ENCODE measurements at places on chromosomes 2 and 18.
A peak's percentile ranks its signal among the peaks of the same experiment; 100 is the strongest.

- no peaks in the 10 kb centered on the region for H3K36me3 ChIP-seq
- H3K27me3 ChIP-seq, result no peaks in the 10 kb centered on the region
- H3K27ac ChIP-seq, result no peak overlapping the region
- H3K4me1 ChIP-seq, result no peaks in the 10 kb centered on the region
- DNase-seq, result no peak
- no peak overlapping the region for H3K4me3 ChIP-seq
Observed at GRCh38 chr2:84373866-84374265, 85.2 kb downstream of the SUCLG1 start.

- H3K27ac ChIP-seq, result no peak overlapping the region
- H3K36me3 ChIP-seq, result no peaks in the 10 kb centered on the region
- no peaks in the 10 kb centered on the region for H3K27me3 ChIP-seq
Observed at GRCh38 chr2:144912206-144912605, 392.3 kb upstream of the ZEB2 start.

DNA sequence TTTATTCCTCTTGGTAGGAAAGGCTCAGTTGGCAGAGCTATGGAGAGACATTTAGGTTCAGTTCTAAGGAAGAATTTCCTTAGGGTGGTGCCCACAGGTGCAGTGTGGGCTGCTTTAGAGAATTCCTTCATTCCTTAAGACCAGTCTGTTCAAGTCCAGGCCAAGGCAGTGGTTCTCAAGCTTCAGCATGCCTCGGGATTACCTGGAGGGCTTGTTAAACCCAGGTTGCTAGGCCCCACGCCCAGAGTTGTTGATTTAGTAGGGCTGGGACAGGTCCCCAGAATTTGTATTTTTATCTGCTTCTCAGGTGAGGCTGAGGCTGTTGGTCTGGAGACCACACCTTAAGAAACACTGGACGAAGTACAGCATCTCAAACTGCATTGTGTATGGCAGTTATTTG, 68.9 kb downstream of the CERS6 start:
- H3K27ac ChIP-seq, result no peak overlapping the region
- no peaks in the 10 kb centered on the region for H3K27me3 ChIP-seq
- peaks cover 1% of the 10 kb centered on the region for H3K36me3 ChIP-seq
- DNase-seq, result no peak

DNA sequence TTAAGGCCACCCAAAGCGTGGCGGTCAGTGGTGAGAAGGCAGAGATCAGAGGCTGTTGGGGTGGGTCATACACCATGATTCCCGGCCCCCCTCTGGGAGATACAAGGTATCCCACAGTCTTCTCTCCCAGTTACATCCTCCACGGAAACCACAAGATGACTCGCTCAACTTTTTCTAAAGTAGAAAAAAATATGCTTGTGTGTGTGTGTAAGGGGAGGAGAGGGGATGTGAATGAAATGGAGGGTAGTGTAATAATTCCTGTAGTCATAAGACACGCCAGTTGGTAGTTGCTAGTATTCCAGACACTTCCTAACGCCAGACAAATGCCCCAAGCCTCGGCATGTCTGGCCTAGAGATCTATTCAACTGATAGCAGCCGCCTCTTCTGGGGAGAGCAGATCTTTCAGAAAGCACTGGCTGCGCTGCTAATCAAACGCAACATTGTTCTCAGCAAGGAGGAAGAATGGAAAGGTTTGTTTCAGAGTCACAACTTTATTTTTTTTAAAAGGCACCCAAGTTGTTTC, 143.5 kb downstream of the TGIF1 start:
- H3K4me3 ChIP-seq, result peak overlapping the region; percentile 93
- peak overlapping the region; percentile 98 for H3K27ac ChIP-seq
- no peak for DNase-seq
- H3K4me1 ChIP-seq, result peaks cover 49% of the 10 kb centered on the region

DNA sequence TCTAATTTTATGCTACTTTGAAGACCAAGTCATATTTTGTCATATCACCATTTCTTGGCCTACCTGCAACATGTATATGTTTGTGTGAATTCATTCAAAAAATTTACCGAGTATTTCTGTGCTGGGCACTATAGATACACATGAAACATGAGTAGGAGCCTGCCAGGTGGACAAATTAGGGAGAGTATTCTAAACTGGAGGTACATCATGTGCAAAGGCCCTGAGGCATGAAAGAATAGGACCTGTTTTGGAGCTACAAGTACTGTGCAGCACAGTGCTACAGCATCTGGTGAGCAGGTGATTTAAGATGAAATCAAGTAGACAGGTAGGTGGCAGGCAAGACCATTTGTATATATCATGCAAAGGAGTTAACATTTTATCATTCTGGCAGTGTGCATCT, 152.9 kb downstream of the MYO3B start:
- peaks cover 23% of the 10 kb centered on the region for H3K27me3 ChIP-seq
- no peaks in the 10 kb centered on the region for H3K36me3 ChIP-seq
- H3K4me1 ChIP-seq, result peaks cover 6% of the 10 kb centered on the region

DNA sequence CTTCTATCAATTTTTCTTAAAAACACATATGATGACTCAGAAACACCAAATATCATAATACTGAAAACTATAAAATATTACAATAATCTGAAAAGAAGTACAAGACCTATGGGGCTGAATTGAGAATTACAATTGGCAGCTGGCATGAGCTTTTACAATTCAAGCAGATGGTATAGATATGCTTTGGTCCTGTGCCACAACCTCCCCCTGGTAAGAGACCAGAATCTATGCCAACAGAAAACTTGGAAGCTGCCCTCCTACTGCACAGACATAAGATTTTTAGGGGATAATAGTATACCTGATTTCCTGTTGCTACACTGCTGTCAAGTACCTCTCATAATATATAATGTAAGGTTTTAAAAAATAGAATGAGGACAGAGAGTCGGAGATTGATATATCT, 46.8 kb upstream of the CDH7 start:
- no peak overlapping the region for H3K4me3 ChIP-seq
- H3K4me1 ChIP-seq, result no peaks in the 10 kb centered on the region
- no peak overlapping the region for H3K27ac ChIP-seq
- DNase-seq, result no peak
- H3K36me3 ChIP-seq, result no peaks in the 10 kb centered on the region

DNA sequence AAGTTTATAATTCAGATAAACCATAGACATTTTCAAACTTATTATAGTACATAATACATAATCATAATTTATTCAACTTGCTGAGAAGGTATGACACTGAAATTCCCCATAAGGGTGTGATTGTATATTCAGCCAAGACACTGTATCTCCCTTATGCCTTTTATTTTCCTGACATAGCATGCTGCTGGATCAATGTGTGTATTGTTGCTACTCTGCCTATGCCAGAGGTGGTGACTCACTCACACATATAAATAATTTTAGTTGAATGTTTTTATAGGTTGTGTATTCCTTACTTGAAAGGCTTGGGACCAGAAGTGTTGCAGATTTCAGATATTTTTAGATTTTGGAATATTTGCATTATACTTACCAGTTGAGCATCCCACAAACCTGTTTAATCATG, 86.8 kb downstream of the VRK2 start:
- H3K4me3 ChIP-seq, result no peak overlapping the region
- peaks cover 13% of the 10 kb centered on the region for H3K36me3 ChIP-seq
- H3K27ac ChIP-seq, result no peak overlapping the region
- no peaks in the 10 kb centered on the region for H3K27me3 ChIP-seq

DNA sequence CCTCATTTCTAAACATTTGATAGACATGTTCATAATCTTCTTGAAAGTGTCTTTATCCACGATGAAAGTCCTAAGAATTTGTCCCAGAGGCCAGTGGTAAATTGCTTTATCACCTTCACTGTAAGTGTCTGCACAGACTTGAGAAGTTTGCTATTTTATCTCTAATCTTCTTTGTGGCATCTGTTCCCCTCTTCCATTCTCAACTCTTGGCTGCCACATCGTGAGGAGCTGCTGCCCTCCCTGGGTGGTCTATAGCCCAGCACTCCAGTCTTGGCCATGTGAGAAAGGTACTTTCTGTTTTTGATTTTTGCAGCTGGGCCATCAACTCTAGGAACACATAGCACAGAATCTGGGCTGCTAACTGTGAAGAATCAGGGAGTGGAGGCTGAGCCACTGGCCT, 45.5 kb downstream of the SLC14A2 start:
- no peak for DNase-seq
- H3K4me3 ChIP-seq, result no peak overlapping the region
- H3K27ac ChIP-seq, result no peak overlapping the region
- H3K27me3 ChIP-seq, result peaks cover 5% of the 10 kb centered on the region
- H3K4me1 ChIP-seq, result peaks cover 37% of the 10 kb centered on the region
- no peaks in the 10 kb centered on the region for H3K36me3 ChIP-seq

- H3K4me3 ChIP-seq, result no peak overlapping the region
- H3K4me1 ChIP-seq, result no peaks in the 10 kb centered on the region
- no peak overlapping the region for H3K27ac ChIP-seq
Observed at GRCh38 chr2:105712166-105712915, 32.4 kb upstream of the NCK2 start.

DNA sequence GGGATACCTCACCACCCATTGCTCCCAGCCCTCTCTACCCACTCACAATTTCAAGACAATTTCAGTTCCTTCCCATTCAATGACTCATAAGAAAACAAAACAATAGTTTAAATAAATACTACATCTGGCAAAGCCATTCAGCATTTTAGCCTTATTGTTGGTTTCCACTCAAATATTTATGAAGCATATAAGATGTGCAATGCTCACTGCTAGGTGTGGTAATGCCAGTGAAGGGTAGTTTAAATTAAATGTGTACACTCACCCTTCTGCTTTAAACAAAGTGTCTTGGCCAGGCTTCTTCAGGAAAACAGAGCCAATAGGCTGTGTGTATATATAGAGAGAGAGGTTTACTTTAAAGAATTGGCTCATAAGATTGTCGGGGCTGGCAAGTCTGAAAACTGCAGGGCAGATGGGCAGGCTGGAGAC, 37.0 kb downstream of the INO80C start:
- H3K4me1 ChIP-seq, result peaks cover 2% of the 10 kb centered on the region
- no peak for DNase-seq
- no peaks in the 10 kb centered on the region for H3K36me3 ChIP-seq
- no peaks in the 10 kb centered on the region for H3K27me3 ChIP-seq
- H3K27ac ChIP-seq, result no peak overlapping the region

DNA sequence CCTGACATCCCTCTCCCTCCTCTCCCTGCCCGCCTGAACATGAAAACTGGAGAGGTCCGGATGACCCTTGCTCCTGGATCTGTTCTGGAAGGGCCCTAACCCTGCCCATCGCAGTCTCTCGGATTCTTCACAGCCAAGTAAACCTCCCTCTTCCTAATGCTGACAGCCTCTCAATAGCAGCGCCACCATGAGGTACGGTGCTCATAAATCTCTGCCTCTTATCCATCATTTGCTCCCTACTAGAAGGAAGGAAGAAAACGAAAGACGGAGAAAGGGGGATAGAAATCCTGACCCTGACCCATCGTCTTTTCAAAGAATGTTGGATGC, 257.9 kb downstream of the BCL11A start:
- no peak overlapping the region for H3K4me3 ChIP-seq
- peaks cover 5% of the 10 kb centered on the region for H3K27me3 ChIP-seq
- H3K36me3 ChIP-seq, result no peaks in the 10 kb centered on the region
- no peaks in the 10 kb centered on the region for H3K4me1 ChIP-seq
- no peak for DNase-seq

- DNase-seq, result no peak
- no peak overlapping the region for H3K4me3 ChIP-seq
- no peak overlapping the region for H3K27ac ChIP-seq
Observed at GRCh38 chr2:213320604-213321003, 36.3 kb downstream of the SPAG16 start.

- no peaks in the 10 kb centered on the region for H3K36me3 ChIP-seq
- no peak overlapping the region for H3K4me3 ChIP-seq
- DNase-seq, result no peak
- no peak overlapping the region for H3K27ac ChIP-seq
- no peaks in the 10 kb centered on the region for H3K27me3 ChIP-seq
- H3K4me1 ChIP-seq, result no peaks in the 10 kb centered on the region
Observed at GRCh38 chr2:150346806-150347205, 140.7 kb downstream of the RND3 start.

DNA sequence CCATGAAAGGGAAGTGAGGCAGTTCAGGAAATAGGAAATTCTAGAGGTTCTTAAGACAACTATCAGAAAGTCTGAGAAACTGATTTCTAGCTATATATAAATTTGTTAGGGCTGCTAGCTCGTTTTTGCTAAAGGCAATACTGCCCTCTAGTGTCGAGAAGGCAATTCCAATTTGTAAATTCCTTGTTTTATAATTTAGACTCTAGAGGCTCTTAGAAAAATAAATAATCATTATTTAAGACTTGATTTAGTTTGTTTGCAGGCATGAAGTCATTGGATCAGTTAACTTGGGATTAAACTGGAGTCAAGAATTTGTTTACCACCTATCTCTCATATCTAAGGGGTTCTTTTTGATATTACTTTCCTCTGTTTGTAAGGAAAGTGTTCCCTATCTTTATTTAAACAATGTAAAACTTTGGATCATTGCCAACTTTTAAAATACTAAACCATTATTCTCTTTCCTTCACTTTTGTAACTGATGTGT, 66.2 kb downstream of the ACVR2A start:
- no peak overlapping the region for H3K27ac ChIP-seq
- DNase-seq, result peak; percentile 50
- no peaks in the 10 kb centered on the region for H3K4me1 ChIP-seq
- H3K27me3 ChIP-seq, result no peaks in the 10 kb centered on the region
- no peak overlapping the region for H3K4me3 ChIP-seq
- H3K36me3 ChIP-seq, result no peaks in the 10 kb centered on the region

- no peaks in the 10 kb centered on the region for H3K36me3 ChIP-seq
- no peak overlapping the region for H3K27ac ChIP-seq
Observed at GRCh38 chr18:1511619-1512311, 607.1 kb downstream of the ADCYAP1 start.

DNA sequence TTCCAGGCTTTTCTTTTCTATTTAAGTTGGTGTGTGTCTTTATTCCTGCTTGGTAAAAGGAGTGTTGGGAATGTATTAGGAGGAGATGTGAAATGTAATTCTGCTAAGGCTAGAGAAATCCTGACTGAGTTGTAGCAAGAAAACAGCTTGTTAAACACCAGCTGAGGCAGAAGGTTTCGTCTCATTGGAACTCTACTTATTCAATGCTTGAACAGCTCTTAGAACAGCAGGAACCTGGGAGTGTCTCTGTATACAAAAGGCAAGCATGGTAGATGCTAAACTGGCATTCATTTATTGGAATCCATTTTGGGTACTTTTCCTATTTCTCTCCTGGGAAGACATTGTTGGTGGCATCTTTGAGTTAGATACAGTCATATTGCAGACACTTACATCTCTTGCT, 280.9 kb downstream of the HRH4 start:
- no peaks in the 10 kb centered on the region for H3K27me3 ChIP-seq
- H3K36me3 ChIP-seq, result no peaks in the 10 kb centered on the region
- no peak for DNase-seq
- no peak overlapping the region for H3K27ac ChIP-seq
- no peaks in the 10 kb centered on the region for H3K4me1 ChIP-seq

- H3K36me3 ChIP-seq, result peaks cover 24% of the 10 kb centered on the region
- no peaks in the 10 kb centered on the region for H3K27me3 ChIP-seq
- H3K4me1 ChIP-seq, result peaks cover 28% of the 10 kb centered on the region
Observed at GRCh38 chr2:119826370-119826961, 66.7 kb downstream of the PTPN4 start.

- DNase-seq, result no peak
- H3K4me3 ChIP-seq, result no peak overlapping the region
- H3K4me1 ChIP-seq, result no peaks in the 10 kb centered on the region
- H3K36me3 ChIP-seq, result no peaks in the 10 kb centered on the region
- no peak overlapping the region for H3K27ac ChIP-seq
Observed at GRCh38 chr2:223472771-223473170, 129.4 kb downstream of the SCG2 start.

All from activated CD8-positive, alpha-beta T cell treated with anti-CD3 and anti-CD28 coated beads, Interleukin-2, amount 10 ng/mL, durations not matched to agents 7 days and 5 days (primary cell).